ENCODE measurements at places on chromosomes 7 and 10. TPM values are rescaled to one million over a fixed set of nuclear protein-coding genes. Genes with fewer than 3 reads are reported as not detected.

- no peak for DNase-seq
Observed at GRCh38 chr7:92446869-92447344, 375 bp upstream of the GATAD1 start.

DNA sequence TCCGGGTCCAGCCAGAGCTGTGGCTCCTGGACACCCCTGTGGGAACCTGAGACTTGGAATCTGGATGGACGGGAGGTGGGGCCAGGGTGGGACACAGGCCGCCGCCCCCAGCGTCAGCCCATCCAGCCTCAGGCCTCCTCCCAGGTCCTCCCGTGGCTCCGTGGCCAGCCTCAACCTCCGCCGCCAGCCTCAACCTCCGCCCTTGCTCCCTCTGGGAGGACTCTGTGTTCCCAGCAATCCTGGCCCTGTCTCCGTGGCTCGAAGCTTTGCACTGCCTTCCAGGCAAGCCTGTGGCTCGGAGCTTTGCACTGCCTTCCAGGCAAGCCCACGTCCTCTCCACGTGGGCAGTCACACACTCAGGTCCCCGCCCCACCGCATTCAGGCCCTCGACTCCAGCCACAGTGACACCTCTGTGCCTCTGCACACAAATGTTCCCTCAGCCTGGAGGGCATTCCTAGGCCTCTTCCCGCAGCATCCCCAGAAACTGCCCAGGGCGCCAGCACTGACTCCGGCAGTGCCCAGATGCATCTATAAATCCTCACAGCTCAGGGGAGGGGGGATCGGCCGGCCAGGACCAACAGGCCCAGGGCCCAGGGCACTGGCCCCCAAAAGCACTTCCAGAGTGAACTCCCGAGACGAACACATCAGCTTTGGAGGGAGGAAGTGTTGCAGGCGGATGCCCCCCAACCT lies 44.7 kb upstream of the PDGFA start:
- no peak for DNase-seq

DNA sequence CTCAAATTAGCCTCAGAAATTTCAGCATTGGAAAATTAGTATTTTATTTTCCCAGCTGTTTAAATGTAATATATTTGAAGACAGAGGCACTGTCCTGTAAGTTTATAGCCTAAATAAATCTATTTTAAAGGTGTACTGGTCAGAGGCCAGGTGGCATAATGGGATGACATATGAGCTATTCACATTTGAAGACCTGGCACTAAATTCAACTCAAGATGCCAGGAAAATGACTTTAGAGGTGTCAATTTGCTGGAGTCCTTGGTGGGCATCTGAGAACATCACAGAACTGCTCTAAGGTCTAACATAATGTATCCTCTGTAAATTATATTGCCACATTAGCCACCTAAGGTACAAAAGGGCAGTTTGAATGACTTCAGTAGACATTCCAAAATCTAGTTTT lies 348.9 kb upstream of the BMPER start:
- no peak for DNase-seq

GRCh38 chr7:87119581-87119980 lies 32.7 kb upstream of the DMTF1 start:
- peak; percentile 3 for DNase-seq

The EEPD1 gene
- 10.7 TPM for polyA plus RNA-seq

The SPDYE2 gene
- not detected for polyA plus RNA-seq

Data from brain (organoid and tissue), 16 donors.